AG04450 (cell line): ENCODE measurements at places on chromosomes 6 and 20.

- DNase-seq = no peak
Measured at GRCh38 chr20:37147250-37147649, 31.9 kb upstream of the RPN2 start.

GRCh38 chr20:4154958-4155411 lies 139.6 kb upstream of the RNF24 start:
- DNase-seq = no peak

DNA sequence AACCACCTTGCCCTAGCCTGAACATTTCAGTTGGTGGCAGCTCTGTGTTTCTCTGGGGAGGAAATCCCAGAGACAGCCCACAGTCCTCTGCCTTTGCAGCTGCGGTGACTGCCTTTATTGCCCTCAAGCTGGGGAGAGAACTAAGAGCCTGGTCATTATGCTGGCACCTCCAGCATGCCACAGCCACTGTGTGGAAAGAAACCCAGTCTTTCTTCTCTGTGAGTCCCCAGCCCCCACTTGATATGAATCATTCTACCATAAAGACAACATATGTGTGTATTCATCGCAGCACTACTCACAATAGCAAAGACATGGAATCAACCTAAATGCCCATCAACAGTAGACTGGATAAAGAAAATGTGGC lies 82.3 kb upstream of the RNF217 start:
- DNase-seq = no peak

- DNase-seq = no peak
Measured at GRCh38 chr6:35354361-35355135, 12.2 kb downstream of the PPARD start.

- DNase-seq = no peak
Measured at GRCh38 chr6:52640916-52641315, 30.0 kb upstream of the TMEM14A start.

- no peak for DNase-seq
Measured at GRCh38 chr20:45840700-45841198, 7.2 kb downstream of the SNX21 start.

GRCh38 chr6:286681-287488 lies 5.4 kb upstream of the DUSP22 start:
- no peak for DNase-seq

GRCh38 chr6:136546331-136546730 lies 3.9 kb downstream of the MAP7 start:
- no peak for DNase-seq

GRCh38 chr6:36563237-36563927 lies 16.1 kb upstream of the STK38 start:
- DNase-seq = no peak

DNA sequence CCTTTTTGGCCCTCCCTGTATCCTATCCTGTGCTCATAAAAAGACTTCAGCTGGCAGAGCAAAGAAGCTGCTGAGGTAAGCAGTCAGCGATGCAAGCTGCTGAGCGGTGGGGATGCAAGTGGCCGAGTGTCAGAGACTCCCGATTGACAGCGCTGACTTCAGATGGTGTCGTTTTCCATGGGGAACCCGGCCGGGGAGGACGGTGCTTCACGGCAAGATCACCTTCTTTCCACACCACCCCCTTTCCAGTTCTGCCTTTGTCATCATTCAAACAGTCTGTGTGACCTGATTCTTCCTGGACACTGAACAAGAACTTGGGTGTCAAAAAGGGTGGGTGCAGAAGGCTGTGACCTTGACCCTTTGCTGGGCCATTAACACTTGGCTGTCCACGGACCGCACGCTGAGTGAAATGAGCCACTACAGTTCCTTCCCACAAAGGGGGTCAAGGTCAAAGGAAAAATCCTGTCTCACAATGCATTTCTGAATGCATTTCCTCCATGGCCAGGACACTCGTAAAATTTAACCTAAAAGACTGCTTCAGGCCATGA lies 52.9 kb upstream of the UNC93A start:
- DNase-seq = no peak

GRCh38 chr6:53273370-53273769 lies 75.4 kb downstream of the ELOVL5 start:
- no peak for DNase-seq

- DNase-seq = no peak
Measured at GRCh38 chr6:152360034-152360433, 277.1 kb downstream of the SYNE1 start.

DNA sequence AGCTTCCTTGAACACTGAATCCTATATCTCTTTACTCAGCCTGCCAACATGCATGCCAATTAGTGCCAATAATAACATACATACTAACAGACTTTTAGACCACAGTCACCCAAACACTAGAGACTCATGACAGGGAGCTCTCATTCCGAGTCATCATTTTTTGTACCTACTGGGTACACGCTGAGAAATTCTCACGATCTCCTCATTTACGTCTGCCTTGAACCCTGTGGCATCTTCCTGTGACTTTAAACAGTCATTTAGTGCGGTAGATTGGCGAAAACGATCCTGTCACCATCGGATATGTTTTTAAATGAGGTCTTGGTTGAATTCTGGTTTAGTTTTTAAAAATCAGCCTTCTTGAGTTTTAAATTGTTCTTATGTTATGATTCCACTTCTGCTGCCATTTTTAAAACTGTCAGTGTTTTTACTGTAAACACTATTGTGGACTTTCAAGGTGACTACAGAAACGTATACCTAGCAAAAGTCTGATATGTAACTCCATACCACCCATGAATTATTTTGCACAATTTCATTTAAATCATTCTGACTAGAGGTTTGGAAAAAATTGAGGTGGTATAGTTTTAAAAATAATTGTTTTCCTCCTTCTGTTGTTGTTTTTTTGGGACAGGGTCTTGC lies 275.4 kb downstream of the TSHZ2 start:
- DNase-seq = no peak

DNA sequence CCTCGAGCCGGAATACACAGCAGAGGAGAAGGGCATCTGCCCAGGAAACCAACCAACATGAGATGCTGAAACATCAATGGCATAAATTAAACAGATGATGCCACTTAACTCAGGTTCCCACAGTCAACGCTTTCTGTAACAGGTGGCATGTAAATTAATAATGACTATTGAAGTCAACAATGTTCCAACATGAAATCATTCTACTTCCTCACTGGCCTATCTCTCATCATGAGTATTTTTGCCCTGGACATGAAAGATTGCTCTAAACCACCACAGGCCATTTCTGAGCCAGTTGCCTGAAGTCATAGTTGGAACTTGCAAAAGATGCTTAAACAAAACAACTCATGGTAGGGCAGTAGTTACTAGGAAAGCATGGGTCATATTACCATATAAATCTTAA lies 397.9 kb upstream of the JARID2 start:
- peak; percentile 20 for DNase-seq

- DNase-seq = no peak
Measured at GRCh38 chr20:47043086-47043485, 148.4 kb downstream of the EYA2 start.

DNA sequence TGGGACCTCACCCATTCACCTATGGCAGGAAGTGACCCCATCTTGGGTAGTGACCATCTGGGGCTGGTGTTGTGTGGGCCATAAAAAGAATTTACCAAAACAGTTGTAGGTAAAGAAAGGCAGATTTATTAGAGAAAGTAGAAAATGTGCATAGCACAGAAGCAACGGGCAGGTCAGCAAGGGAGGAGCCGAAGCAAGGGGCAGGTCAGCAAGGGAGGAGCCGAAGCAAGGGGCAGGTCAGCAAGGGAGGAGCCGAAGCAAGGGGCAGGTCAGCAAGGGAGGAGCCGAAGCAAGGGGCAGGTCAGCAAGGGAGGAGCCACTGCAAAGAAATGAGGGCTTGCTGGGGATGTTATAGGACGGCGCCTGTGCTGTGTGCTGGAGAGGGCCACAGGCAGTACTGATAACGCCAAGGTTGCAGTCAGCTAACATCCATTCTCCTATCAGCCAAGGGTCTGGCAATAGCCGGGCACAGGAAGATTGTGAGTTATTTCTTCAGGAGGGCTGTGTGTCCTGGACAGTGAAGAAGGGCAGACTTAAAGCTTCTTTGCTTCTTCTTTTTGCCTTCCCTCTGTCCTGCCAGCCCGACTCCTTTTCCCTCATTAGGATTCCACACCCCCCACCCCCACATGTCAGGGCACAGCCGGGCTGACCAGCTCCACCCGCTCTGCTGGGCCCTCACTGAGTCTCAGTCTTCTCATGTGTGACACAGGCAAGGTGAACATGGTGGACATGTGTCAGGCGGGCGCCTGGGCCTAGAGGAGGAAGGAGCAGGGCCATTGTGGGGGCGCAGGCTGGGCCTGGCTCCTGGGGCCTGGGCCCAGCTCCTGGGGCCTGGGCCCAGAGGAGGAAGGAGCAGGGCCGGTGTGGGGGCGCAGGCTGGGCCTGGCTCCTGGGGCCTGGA lies 31.6 kb upstream of the CHRNA4 start:
- DNase-seq = no peak

GRCh38 chr6:112286010-112286409 lies 31.6 kb upstream of the LAMA4 start:
- no peak for DNase-seq

DNA sequence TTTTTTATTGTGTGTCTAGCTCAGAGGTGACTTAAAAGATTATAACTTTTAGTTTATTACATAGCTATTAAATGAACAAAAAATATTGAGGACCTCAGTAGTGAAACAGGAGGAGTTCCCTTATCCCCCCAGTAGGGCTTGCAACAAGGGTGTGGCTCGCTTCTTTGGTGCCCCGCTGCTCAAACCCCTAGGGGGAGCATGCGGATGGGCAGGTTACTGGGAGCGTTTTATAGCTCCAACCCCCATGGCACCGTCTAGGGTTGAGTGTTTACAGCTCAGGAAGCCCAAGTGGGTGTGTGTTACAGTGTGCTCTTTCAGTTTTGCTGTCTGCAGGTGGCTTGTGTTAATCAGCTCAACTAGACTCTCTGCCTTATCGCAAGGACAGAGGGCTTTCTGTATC lies 1513.7 kb downstream of the GRIK2 start:
- no peak for DNase-seq

GRCh38 chr6:140208286-140208685 lies 833.8 kb upstream of the CITED2 start:
- DNase-seq = no peak

DNA sequence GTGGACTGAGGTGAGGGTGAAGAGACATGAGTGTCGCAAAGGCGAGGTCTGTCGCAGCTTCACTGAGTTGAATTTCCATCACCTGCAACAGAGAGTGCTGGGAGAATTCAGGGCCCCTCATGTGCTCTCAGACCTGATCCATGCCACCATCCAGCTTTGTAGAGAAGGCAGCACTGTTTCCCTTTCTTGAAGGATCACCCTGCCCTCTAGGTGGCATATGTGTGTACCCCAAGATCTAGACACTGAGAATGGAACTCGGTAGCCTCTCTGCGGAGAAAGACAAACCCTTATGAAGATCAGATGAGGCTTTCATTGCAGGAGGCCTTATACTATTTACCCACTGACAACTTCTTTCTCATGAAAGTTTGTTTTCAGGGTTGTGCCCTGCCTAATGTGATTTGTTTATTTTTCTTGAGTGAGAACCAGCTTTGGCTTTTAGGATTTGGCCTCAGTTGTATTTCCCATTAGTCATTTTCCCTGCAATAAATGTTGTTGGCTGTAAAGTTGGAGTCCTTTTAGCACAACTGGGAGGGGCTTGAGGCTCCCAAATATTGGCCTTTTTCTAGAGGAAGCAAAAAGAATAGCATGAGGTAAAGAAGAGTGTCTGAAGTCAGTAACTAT lies 811.3 kb downstream of the DHX35 start:
- no peak for DNase-seq

GRCh38 chr6:96834070-96834469 lies 3.2 kb downstream of the GPR63 start:
- DNase-seq = no peak
